ENCODE measurements at places on chromosomes 2 and 18.

- peak; percentile 54 for DNase-seq
Observed at GRCh38 chr18:59918320-59918755, 18.5 kb downstream of the PMAIP1 start.

DNA sequence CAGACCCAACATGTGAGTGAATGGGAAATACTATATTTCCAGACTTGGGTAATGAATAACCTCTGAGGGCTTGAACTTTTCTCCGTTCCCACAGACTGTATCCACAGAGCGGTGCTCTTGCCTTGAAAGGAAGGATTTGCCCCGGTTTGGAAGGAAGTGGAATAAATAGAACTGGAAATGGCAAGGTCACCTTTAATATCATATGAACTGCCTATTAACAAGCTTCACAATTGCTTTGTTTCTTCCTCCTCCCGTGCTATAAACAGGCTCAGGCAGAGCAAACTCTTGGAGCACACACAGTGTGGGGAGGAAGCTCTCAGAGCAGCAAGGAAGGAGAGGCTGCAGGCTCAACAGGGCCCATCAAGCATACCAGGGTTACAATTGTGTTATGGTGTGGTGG lies 28.5 kb upstream of the DARS1 start:
- DNase-seq = no peak

DNA sequence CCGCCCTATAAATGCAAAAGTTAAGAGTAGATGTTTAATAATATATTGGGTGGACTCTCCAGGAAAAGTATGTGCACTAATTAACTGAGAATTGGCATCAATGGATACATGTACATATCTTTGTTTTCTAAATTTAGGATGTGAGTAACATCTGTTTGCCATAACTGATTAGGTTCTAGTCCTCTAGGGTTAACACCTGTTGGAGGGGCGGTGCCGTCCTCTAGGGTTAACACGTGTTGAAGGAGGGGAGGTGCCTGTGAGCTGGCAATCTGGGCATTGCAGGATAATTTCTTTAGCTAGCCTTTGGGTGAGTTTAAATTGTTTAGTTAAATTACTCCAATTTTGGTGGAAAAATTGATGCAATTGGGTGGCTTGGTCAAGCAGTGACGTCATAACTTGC lies 30.9 kb downstream of the HTR2B start:
- DNase-seq = no peak

GRCh38 chr2:160394153-160394552 lies 99.5 kb downstream of the RBMS1 start:
- no peak for DNase-seq

DNA sequence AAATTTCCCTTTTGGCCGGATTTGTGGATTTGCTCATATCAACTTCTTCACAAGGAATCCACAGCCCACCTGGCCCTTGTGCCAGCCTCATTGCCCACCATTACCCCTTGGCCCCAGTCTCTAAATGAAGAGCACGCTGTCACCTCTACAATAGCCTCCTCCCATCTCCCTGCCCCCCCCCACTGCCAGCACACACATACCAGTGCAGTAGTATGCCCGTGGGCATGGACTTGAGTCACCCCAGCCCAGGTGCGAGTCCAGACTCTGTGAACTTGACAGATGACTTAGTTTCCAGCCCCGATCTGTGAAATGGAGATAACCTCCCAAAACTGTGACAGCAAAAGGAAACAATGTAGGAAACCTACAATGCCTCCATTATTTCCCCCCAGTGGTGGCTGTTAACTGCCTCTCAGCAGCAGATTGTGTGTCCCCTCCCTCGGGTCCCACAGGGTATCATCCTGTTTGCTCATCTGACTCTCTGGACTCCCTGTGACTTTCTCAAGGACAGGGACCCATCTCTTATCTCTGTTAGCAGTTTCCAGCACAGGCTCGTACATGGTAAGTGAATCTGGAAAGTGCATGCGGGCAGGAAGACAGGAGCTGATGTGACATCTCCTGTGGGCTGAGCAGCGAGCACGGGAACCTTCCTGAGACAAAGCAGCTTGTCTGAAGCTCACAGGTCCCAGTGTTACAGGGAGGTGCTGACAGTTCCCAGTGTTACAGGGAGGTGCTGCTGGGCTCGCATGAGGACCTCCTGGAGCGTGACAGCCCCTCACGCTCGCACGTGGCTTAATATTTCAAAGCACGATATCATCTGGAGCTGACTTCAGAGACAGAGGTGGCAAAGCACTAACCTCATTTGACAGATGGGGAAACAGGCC lies 4.2 kb upstream of the TMEM185B start:
- no peak for DNase-seq

DNA sequence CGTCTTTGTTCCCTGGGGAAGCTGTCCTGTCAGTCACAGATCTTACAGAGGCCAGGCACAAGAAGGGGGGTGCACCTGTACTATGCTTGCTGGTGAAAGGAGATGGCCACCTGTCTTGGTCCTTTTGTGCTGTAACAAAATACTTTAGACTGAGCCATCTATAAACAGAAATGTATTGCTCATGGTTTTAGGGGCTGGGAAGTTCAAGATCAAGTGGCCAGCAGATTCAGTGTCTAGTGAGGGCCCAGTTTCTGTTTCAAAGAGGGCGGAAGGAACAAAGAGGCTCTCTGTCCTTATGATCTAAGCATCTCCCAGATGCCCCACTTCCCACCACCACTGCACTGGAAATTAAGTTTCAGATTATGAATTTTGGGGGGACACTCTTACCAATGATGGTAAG lies 35.5 kb upstream of the RPL37A start:
- no peak for DNase-seq

DNA sequence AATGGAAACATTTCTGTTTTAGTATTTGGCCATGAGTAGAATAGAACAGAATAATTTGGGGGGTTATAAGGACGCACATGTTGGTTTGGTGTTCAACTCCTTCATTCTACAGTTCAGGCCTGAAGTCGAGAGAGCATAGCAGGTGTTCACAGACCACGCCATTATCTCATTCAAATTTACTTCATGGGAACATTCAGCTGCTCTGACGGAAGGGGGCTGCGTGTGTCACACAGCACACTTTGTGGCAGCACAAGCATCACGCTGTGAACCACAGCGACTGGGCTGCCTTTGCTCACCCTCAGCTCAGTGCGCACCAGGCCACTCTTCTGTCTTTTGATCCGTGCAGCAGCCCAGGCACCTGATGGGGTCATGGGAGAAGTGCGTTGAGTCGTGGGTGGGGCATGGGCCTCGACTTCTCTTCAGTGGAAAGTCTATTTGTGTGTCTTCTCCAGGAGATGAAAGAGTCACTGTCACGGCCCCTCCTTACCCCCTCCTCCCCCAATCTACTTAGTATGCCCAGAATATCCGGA lies 348.6 kb upstream of the SALL3 start:
- DNase-seq = no peak

DNA sequence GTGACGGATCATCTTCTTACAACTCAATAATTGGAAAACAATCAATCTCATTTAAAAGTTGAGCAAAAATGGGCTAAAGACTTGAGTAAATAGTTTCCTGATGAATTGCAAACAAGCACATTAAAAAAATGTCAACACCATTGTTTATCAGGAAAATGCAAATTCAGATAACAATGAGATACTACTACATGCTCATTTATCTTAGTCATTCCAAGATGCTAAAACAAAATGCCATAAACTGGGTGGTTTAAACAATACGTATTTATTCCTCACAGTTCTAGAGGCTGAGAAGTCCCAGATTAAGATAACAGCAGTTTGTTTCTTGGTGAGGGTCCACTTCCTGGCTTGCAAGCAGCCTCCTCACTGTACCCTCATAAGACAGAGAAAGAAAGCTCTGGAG lies 359.6 kb downstream of the NR4A2 start:
- no peak for DNase-seq

DNA sequence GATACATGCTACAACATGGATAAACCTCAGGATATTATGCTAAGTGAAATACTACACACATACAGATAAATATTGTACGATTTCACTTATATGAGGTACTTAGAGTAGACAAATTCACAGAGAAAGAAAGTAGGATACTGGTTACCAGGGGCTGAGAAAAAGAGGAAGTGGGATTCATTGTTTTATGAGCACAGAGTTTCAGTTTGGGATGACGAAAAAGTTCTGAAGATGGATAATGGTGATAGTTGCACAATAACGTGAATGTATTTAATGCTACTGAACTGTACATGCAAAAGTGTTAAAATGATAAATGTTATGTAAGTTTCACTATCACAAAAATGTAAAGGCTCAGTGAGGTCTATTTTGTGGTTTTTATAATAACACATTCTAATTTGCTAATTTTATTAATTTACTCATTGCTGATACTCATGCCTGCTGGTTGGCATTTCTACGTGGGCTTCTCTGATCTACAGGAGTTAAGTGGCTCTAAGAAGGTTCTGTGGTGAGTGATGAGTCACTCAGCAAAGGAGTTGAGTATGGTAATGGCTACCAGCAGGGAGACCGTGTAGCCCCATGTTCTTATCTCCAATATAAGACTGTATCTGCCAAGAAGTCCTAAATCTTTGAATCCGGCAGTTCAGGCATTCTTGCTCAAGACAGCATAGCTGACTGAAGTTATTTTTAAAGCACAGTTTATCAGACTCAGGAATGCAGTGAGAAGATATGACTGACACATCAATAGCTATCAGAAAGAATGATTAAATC lies 41.1 kb downstream of the UPP2 start:
- DNase-seq = no peak

DNA sequence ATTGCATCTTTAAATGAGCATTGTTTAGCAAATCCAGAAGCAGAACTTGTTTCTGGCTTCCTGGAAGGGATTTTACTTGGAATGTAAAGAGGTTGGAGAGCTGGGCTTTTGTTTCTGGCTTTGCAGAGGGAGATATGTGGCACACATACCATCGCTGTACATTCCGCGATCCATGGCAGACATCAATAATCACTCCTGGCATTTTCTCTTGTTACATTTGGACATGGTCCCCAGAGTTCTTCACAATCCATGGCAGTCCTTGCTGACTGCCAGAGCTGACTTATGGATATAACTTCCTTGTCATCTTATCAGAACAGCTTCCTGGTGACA lies 445.6 kb upstream of the SPRED2 start:
- DNase-seq = peak; percentile 21

DNA sequence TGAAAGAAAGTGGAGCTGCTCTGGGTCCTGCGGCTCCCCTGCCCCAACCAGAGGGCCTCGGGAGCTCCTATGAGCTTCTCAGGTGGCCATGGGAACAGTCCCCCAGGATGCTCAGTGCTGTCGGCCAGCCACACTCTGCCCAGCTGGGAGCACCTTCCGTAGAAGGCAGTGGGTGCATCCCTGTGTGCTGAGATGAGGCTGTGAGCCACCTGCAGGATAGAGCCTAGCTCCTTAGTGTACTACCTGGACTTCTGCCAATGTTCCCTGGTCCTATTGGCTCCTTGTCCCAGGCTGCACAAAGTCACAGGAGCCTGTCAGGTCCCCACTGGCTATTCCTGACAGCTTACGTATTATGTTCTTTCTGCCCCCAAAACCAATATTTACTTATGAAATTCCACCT lies 16.1 kb downstream of the PRELID3A start:
- DNase-seq = no peak

DNA sequence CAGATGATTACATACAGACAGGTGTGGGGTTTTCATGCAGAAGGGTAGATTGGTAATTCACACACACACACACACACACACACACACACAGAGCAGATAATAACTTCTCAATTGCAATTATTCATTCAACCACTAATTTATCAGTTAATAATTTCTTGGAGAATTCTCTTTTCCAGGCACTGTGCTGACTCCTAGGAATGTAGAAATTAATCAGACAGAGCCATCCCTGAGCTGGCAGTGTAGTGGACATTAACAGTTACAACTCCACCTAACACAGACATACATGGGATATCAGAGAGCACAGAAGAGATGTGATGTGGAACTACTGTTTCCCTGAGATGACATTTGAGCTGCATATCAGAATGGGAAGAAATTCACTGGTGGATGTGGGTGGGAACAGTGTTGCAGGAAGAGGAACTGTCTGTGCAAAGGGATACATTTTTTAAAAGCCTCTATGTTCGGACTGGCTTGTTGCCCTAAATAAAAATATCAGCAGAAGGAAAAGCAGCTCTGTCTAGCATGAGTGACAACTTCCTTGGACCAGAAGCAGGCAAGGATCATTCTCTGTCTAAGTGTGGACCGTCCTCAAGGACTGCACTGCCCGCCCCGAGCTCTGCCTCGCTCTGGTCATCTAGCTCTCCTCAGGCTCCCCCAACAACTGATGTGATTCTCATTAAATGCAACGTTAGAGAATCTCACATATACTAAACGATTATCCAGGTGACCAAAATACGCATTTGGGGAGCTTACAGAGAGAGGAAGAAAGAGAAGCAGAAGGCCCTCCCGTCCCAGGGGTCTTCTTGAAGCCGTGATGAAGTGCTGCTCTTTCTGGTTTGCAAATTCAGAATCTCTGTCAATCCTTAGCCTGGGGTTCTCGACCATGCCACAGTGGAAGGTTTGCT lies 173.4 kb upstream of the TRIB2 start:
- DNase-seq = no peak

- peak; percentile 35 for DNase-seq
Observed at GRCh38 chr2:188966079-188966571, 8.0 kb upstream of the COL3A1 start.

DNA sequence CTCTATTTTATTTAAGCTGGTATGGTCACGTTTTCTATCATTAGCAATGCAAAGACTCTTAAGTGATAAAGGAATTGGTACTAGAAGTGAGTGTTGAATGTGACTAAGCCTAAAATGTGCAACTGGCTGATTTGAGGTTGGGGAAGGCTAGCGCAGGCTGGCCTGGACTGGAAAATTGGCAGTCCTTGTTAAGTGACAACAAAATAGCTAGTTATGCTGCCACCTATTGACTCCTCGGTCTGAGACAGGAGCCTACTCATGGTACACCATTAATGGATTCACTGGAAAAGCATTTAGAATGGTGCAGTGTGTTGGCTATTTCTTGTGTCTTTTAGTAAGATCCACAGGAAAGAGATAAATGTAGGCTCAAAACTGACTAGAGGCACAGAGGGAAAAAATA lies 5.7 kb upstream of the WIPF1 start:
- peak; percentile 81 for DNase-seq

DNA sequence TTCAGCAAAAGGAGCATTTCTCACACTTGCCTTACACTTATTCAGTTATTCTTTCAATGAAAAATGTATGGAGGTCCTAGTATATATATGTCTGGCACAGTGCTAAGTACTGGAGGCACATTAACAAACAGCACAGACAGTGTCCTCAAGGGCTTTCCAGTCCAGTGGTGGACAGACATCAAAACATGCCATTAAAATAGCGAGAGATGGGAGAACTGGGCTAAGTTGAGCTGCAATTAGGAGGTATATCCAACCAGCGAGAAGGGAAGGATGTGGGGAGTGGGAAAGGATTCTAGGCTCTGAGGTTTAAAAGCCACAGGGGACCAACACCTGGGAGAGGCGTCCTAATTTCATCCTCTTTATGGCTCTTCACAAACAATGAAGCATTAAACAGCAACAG lies 127.5 kb upstream of the TTC39C start:
- DNase-seq = peak; percentile 12

- DNase-seq = no peak
Observed at GRCh38 chr2:140491876-140492275, 1638.9 kb downstream of the LRP1B start.

GRCh38 chr2:98908931-98909316 lies 27.1 kb downstream of the CRACDL start:
- peak; percentile 5 for DNase-seq
